ENCODE measurements at places on chromosomes 4 and X.
A peak's percentile ranks its signal among the peaks of the same experiment; 100 is the strongest.

DNA sequence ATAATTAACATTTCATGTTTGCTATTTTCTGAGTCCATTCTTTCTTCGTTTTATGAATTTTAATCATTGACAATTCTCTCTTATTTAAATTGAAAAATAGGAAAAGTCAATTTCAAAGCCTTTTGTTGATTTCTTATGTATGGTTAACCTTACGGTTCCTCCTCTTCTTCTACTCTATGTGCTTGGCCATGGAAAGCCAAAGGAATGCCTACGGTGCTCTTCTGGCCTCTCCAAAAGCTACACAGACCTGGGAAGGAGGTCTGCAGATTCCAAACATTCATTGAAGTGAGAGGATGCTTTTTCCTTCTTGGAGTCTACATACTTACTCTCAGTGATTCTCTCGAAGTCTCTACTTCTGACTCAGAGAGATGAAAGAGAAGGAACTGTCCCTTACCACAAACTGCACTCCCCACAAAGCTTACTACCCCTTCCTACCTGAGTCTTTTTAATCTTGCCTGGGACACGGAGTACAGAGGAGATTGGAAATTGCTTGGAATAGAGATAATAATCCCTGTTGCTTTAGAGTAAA lies 863.1 kb upstream of the FTHL17 start:
- DNase-seq: no peak

- no peak for DNase-seq
Measured at GRCh38 chr4:86564795-86565194, 29.3 kb upstream of the PTPN13 start.

DNA sequence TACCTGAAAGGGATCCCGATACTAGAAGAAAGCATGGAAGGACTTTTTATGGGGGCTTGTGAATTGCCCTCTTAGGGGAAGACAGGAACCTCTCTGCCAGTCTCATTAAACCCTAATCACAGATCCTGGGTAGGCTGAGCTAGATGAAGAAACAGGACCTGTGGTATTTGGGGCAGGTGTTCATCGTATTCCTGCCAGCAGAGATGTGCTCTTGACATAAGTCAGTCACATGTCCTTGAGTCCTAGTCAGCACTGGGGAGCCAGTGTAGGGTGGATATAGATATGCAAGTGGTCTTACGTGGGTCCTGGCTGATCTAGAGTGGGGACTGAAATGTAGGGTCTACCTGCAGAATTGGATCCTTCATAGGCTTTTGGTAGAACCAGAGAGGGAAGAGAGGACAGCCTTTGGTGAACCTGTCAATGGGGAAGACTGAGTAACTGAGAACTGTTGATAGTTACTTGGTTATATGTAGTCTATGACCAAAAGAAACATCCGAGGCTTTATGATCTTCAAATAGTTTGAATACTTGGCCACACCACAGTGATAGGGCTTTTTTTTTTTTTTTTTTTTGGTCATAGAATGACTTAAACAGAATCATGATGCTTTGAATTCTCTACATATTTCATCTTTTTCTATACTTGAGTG lies 63.5 kb upstream of the WDR1 start:
- no peak for DNase-seq

- no peak for DNase-seq
Measured at GRCh38 chrX:34978171-34978570, 35.6 kb downstream of the FAM47B start.

GRCh38 chr4:118823471-118823870 lies 12.5 kb downstream of the SEC24D start:
- DNase-seq: no peak

GRCh38 chr4:4532371-4533154 lies 9.3 kb downstream of the STX18 start:
- no peak for DNase-seq

- DNase-seq: no peak
Measured at GRCh38 chrX:110698696-110699095, 96.9 kb downstream of the CHRDL1 start.

GRCh38 chr4:57158221-57158620 lies 48.0 kb upstream of the IGFBP7 start:
- DNase-seq: no peak

DNA sequence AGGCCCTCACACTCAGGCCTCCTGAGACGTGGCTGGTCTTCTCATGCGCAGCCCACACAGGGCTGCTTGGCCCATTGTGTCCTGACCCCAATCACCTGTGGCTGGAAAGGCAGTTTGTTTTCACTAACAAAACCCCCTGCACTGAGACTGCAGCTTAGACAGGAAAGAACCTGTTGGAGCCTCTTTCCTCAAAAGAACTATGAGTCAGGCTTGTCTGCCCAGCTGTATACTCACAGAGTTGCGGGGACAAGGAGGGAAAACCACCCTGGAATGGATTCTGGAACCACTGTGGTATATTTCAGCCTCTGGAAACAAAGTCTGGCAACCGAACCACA lies 5.2 kb upstream of the TMEM156 start:
- no peak for DNase-seq

DNA sequence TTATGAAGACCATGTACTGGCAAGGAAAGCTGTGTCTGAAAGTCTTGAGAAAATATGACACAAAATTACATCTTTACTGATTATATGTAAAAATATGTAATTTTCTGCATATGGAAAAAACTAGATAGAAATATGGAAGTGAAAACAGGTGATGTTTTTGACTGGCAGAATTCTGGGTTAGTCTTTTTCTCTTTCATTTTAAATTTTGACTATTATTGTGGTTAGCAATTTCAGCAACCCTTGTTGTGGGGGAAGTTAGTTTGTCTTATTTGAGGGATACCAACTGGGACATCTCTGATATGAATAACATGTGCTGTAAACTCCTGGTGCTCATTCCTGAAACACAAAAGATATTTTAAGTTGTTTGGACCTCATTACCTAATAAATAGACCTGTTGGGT lies 49.9 kb upstream of the CPEB2 start:
- DNase-seq: no peak

DNA sequence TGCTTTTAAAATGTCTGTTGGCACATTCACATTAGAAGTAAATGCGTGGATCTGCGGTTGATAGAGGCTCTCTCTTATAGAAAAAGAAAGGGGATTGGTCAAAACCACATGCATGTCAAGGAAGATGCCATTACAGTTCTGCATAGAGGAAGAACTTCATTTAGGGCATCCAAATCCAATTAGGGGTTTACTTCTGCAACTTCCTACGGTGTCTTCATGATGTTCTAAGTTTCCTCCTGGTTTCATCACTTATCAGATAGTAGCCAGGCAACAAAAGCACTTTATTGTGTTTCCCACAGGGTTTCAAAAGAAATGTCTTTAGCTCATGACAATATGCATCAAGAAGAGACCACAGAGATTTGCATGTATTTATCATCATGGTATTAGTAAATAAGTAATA lies 136.0 kb upstream of the HPGD start:
- DNase-seq: no peak

DNA sequence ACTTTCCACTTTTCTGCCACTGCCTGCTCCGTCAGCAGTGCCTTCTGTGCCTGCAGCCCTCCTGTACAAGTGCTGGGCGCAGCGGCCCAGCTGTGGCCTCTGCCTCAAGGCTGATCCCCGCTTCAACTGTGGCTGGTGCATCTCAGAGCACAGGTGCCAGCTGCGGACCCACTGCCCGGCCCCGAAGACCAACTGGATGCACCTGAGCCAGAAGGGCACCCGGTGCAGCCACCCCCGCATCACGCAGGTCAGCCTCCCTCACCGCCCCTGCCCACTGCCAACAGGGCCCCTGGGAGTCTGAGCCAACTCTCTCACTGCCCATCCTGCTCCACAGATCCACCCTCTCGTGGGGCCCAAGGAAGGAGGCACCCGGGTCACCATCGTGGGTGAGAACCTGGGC lies 7.5 kb downstream of the PLXNA3 start:
- DNase-seq: no peak

DNA sequence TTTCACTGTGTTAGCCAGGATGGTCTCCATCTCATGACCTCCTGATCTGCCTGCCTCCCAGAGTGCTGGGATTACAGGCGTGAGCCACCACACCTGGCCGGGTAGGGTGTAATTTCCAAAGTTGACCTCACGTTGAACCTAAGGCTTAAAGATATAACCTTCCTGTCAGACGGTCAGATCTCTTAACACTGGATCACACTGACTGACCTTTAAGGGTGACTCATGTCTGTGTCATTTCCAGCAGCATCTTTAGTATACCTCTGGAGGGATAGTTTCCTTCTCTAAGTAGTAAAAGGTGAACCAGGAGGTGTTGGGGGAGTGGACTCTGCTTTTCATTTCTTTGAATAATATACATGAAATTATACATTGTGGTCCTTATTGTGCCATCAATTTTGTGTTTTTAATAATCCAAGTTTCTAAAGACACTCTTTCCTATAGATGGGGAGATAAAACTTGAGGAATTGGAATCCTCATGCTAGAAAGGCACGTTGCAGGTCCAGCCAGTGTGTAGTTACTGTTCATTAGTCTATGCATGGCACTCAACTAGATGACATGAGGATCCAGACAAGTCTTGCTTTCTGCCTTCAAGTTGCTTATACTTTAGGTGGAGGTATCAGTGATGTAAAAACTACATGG lies 45.7 kb downstream of the ARHGAP10 start:
- DNase-seq: no peak

GRCh38 chr4:36242629-36243354 lies 1.5 kb downstream of the ARAP2 start:
- no peak for DNase-seq

DNA sequence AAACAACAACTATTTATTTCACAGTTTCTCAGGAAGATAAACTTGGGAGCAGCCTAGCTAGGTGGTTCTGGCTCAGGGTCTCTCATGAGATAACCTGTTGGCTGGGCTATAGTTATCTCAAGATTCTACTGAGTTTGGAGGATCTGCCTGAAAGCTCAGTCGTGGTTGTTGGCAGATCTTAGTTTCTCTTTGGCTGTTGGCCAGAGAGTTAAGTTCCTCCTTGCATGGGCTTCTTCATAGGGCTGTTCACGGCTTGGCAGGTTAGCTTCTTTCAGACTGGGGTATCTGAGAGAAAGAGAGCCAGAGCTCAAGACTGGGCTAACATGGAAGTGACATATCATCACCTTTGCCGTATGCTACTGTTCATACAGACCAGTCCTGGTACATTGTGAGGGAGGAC lies 28.7 kb downstream of the SEC24B start:
- no peak for DNase-seq

GRCh38 chr4:88008122-88008742 lies 797 bp downstream of the PKD2 start:
- no peak for DNase-seq

DNA sequence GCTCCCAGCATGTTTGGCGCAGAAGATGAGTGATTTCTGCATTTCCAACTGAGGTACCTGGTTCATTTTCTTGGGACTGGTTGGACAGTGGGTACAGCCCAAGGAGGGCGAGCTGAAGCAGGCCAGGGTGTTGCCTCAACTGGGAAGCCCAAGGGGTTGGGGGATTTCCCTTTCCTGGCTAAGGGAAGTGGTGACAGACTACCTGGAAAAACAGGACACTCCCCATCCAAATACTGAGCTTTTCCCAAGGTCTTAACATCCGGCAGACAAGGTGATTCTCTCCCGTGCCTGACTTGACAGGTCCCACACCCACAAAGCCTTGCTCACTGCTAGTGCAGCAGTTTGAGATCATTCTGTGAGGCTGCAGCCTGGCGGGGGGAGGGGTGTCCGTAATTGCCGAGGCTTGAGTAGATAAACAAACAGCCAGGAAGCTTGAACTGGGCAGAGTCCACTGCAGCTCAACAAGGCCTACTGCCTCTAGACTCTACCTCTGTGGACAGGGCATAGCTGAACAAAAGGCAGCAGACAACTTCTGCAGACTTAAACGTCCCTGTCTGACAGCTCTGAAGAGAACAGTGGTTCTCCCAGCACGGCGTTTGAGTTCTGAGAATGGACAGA lies 307.7 kb upstream of the ARSJ start:
- no peak for DNase-seq

GRCh38 chr4:12458621-12459020 lies 1025.5 kb downstream of the RAB28 start:
- DNase-seq: no peak

GRCh38 chrX:267771-268261 lies 13.4 kb upstream of the PLCXD1 start:
- no peak for DNase-seq

GRCh38 chr4:170306208-170306607 lies 216.5 kb upstream of the AADAT start:
- no peak for DNase-seq

- DNase-seq: no peak
Measured at GRCh38 chr4:77800483-77801259, 18.5 kb downstream of the CNOT6L start.

GRCh38 chrX:101051549-101052302 lies at the start of gene TRMT2B:
TRMT2B (minus strand) TSS chrX:101052111; CDS start chrX:101042289, 9,822 bp downstream.
- peak; percentile 29 for DNase-seq

DNA sequence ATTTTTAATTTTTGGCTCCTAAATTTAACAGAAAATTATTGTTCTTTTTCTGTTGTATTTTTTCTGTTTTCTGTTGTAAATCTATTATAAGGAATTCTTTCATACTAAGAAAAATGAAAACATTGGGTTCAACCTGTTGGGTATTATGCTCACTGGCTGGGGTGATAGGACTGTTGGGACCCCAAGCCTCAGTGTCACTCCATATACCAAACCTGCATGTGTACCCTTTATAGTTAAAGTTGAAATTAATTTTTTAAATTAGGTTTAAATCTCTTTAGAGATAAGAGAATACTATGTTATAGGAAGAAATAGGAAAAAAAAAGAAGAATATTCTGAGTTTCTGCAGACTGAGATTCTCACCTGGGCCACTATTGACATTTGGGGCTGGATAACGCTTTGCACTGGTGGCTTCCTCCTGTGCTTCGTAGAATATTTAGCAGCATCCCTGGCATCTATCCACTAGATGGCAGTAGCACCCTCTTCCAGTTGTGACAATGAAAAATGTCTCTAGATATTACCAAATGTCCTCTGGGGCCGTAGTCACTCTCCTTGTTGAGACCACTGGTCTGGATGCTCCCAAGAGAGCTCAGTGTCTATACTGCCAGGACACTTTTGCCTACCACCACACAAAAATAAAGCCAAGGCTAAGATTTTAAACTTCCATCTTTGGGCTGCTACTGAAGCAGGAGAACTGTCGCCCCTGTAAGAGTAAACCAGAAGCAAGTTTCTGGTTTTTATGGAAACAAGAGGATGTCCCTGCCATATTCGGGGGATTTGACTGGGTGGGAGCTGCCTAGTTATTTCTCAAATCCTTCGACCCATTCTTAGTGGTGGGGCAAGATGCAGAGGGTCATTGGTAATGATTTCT lies 22.4 kb upstream of the CLTRN start:
- peak; percentile 13 for DNase-seq

DNA sequence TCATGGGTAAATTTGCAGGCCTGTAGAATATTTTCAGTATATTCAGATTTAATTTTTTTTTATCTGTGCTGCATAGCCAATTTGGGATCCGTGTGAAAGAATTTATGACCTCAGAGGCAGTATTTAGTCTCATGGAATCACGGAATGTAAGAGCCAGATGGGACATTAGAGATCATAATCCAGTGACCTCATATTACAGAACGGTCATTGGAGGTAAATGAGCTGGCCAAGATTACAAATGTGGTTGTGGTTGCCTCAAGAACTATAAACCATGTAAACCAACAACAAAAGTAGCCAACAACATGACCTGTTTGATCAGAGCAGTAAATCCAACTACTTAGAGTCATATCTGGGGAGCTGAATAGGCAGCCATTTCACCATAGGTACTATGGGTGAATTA lies 71.6 kb downstream of the AMOT start:
- DNase-seq: peak; percentile 18

Measured in NCI-H524 (cell line).